ENCODE measurements at places on chromosomes 11 and 22.

- DNase-seq, result peak; percentile 58
These were observed 10.7 kb downstream of the FAM118A start for GRCh38 chr22:45320357-45320976.

GRCh38 chr22:37239336-37240239, 4.5 kb downstream of the RAC2 start:
- no peak for DNase-seq

DNA sequence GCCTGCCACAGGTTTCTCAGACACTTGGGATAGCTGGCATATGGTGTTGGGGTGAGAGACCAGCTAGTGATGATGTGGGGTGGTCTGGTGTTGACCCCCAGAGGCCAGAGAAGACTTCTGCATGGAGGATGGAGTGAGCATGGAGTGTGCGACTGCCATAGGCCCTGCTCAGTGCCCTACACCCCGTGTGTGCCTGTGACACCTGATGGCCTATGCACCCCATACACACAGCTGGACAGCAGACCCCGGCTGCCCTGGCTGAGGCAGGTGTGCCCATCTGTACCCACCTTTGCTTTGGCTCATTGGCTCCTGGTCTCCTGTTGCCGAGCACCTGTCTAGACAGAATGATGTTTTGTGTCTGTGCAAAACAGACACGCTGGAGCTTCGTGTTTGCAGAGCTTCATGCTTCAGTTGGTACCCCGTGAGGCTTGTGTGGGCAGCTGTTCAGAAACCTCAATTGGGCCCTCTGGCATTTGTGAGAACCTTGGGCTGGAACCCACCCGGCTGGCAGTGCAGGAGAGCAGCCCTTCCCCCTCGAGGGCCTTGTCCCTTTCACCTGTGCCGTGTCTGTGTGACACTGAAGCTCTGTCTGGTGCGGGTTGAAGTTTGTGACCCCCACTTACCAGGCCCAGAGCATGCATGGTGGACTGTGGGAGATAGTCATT, 27.6 kb downstream of the BCR start:
- no peak for DNase-seq

- no peak for DNase-seq
These were observed 6.2 kb downstream of the GAL3ST1 start for GRCh38 chr22:30568137-30568805.

- no peak for DNase-seq
These were observed 176.1 kb downstream of the LRRC4C start for GRCh38 chr11:41283191-41283930.

DNA sequence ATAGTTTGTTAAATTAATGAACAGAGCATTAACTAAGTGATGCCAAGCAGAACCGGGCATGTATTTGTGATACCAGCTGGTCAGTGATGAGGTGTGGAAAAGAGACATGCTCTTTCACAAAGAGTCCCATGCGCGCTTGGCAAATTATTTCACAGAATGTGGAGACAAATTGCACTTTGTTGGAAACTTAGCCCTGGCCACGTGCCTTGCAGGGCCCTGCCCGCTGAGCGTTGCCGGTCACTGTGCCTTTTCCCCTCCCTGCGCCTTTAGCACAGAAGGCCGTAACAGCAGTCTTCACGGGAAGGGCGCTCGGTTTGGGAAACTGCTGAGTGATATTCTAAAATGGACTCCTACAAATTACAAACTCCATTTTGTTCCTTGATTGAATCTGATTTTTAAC, 235.9 kb downstream of the TBC1D22A start:
- DNase-seq, result no peak

DNA sequence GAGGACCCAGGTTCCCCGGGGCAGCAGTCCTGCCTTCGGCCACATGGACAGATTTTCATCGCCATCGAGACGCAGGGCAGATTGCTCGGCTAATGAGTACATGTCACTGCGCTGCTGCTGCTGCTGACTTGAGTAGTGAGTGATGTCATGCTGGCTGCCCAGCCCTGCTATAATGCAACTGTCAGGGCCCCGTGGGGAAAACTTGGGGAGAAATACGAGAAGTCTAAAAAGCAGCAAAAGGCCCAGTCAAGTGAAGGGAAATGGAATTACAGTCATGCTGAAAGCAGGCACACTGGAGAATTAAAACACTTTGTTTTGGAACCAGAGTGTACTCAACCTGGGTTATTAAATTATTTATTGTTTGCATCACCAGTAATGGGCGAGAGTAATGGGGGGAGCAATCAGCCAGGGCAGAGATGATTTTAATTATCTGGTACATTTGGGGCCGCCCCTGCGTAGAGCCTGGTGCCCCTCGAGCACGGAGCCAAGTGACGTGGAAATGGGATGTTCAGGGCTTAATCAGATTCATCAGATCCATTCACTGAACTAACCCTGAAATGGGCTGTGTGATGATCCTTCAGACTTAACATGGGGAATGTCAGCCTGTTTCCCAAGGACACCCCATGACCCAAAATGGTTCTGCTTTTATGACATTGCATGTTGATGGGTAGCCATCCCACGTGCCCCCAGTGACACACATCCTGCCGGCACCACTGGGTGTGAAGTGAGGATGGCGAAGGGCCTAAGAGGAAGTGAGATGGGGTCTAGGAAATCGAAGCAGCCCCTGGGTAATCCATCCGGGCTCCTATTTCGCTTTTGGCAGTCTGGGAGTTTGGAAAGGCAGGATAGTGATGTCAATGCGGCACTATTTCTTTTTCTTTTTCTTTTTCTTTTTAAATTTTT, 241.6 kb upstream of the CADM1 start:
- no peak for DNase-seq

DNA sequence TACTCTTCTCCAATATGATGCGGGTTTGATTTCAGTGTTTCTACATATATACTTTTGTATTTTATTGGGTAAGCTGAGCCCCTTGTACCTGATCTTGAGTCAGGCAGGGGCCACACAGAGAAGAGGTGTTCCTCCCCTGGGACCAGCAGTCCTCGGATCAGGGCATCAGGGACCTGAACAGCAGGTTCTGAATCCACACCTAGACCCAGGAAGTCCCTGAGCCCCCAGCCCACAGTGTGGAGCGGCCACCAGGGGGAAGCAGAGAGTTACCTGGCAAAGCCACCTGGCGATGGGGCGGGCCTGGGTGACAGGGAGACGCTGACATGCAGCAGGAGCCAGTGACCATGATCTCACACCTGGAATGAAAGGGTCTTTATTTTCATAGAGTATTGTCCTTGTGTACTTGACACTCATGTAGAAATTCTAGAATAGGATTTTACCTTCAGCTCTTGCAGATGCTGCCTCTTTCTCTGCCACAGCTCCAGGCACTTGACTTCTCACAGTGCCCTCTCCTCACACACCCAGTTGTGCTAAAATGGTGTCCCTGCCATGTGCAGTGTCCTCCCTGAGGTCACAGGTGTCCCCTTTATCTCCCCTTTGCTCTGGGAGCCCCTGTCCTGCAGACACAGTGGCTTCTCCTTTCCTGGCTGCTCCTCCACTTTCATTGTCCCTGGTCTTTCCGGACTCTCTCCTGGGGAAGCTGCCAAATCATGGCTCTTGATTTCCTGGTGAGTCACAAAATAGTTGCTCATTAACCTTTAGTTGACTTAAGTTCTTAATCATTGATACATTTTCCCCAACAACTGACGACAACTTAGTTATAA, 48.5 kb downstream of the GGTLC2 start:
- peak; percentile 81 for DNase-seq

DNA sequence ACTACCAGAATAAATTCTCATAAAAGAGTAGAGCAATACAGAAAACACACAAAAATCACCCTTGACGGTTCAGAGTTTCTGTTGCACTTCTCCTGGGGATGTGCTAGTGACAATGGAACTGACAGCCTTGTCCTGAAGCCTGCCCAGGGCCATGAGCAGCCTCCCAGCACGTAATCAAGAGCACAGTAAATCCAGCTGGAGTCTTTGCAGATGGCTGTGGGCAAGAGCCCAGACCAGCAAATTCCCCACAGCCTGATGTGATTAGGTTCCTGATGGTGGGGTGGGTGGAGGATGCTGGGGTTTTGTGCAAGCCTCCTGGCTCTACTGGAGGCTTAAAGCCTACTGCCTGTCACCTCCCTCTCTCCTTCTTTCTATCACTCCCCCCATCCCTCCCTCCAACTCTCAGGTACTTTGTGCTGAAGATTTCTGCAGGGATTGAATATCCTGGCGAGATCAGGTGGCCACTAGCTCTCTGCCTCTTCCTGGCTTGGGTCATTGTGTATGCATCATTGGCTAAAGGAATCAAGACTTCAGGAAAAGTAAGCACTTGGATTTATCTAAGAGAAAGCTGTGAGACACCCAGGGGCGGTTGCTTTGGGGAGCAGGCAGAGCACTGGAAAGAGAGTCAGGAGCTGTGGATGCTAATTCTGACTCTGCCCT, 18.1 kb downstream of the SLC6A5 start:
- DNase-seq, result no peak

DNA sequence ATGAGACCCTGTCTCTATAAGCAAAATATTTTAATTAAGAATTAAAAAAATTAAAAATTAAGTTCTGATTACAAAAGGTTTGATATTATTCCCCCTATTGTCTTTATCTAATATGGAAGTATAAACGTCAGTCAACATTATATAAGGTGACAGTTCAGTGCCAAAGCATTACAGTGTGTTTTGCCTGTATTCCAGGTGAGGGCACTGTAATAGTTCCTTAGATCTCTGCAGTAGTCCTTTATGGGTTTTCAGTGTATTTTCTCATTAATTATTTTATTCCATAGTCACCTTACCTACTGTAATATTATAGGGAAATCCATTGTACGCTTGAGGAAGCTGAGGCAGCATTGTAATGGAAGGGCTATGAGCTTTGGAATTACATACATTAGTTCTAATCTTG, 33.0 kb downstream of the FAR1 start:
- no peak for DNase-seq

DNA sequence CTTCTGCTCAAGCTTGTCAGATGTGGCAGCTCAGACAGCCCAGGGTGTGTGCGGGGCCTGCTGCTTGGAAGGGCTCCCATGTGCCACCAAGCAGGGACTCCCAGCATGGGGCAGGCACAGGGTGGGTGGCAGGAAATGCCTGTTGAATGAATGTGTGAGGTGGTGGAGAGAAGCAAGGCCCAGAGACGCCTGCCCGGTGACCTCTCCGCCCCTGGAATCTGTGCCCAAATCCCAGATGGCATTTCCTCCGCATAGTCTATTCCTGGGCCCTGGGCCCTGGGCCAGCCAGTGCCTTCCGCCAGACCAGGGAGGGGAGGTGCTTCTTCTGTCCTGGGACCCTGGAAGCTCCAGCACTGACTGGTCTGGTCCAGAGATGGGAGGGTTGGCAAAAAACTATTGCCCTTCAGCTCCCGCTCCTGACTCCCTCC, 3.7 kb downstream of the CST6 start:
- DNase-seq, result peak; percentile 61

DNA sequence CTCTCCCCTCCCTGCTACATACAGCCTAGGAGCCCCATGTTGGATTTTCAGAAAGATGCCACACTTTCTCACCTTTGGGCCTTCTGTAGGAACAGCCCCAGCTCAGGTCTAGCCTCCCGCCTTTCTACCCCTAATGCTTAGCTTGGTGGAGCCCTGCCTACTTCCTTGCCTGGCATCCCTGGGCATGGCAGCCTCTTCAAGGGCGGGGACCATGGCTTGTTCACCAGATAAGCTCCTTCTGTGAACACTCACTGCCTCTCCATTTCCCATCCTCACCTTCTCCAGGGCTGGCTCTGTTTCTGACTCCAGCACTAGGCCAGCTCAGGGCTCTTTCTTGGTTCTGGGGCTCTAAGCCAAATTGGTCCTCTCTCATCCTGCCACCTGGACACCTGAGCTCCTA, 1.4 kb downstream of the SEPTIN3 start:
- no peak for DNase-seq

- no peak for DNase-seq
These were observed 605.8 kb downstream of the TBC1D22A start for GRCh38 chr22:47367993-47368945.

DNA sequence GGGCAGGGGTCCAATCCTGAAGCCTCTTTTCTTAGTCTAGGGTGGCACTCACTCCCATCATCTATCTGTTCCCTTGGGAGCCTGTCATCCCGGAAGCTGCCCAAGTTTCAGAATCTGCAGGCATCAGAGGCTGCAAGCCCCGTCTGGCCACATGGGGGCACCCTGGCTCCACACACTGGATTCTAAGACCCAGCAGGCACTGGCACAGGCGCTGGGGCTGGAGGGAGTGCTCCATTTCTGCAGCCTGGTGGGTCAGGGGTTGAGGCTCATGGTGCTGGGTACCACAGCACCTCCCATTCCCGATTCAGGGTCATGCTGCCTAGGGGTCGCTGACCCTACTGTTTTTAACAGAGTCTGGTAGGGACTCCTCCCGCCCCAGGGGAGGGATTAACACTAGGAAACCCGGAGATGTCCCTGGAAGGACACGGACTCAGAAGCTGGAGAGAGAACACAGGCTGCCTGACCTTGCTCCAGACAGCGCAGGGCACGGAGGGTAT, 243.9 kb upstream of the SYN3 start:
- peak; percentile 82 for DNase-seq

DNA sequence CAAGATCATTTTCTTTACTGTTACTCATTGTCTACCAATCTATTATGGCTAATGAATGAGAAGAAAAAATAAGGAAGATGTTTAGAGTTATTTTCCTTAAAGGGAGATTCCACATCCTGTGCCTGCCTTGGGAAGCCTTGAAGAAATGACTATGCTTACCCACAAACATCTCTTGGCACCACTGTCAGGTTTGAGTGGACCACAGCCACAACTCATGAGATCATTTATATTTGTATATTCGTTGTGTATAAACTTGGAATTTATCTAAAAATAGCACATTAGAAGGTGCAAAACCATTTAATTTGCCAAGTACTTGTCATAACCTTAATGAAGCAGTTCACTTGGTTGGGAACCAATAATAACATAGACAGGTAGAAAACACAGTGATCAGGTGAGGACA, 740.8 kb downstream of the DLG2 start:
- DNase-seq, result peak; percentile 91

- DNase-seq, result no peak
These were observed 27.4 kb downstream of the RRAS2 start for GRCh38 chr11:14331476-14332136.

DNA sequence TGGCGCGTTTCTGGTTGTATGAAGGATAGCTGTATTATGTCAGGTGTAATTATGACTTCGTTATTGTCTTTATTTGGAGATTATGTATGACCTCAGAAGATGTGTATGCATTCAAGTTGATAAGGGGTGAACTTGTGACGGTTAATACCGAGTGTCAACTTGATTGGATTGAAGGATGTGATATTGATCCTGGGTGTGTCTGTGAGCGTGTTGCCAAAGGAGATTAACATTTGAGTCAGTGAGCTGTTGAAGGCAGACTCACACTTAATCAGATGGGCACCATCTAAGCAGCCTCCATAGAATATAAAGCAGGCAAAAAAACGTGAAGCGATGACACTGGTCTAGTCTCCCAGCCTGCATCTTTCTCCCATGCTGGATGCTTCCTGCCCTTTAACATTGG, 15.3 kb upstream of the CD82 start:
- no peak for DNase-seq

Measured in GM23248 (cell line).